Foreskin fibroblast (primary cell): ENCODE measurements at places on chromosomes 11 and 22.

DNA sequence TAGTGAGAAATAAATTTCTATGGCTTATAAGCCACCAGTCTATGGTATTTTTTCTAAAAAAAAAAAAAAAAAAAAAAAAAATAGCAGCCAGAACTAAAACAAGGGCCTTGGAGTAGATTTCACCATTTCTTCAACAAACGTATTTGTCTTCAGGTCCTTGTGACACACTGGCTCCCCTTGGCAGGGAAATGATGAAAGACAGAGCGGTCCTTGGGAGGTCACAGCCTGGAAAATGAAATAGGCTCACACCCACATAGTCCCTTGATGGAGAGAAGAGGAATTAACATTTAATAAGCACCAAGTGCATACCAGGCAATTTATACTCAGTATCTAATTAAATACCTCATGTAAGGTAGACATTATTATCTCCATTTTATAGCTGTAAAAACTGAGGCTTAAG lies 25.7 kb upstream of the ACER3 start:
- DNase-seq, result no peak

- DNase-seq, result no peak
Measured at GRCh38 chr11:1924646-1925372, 5.3 kb downstream of the TNNT3 start.

DNA sequence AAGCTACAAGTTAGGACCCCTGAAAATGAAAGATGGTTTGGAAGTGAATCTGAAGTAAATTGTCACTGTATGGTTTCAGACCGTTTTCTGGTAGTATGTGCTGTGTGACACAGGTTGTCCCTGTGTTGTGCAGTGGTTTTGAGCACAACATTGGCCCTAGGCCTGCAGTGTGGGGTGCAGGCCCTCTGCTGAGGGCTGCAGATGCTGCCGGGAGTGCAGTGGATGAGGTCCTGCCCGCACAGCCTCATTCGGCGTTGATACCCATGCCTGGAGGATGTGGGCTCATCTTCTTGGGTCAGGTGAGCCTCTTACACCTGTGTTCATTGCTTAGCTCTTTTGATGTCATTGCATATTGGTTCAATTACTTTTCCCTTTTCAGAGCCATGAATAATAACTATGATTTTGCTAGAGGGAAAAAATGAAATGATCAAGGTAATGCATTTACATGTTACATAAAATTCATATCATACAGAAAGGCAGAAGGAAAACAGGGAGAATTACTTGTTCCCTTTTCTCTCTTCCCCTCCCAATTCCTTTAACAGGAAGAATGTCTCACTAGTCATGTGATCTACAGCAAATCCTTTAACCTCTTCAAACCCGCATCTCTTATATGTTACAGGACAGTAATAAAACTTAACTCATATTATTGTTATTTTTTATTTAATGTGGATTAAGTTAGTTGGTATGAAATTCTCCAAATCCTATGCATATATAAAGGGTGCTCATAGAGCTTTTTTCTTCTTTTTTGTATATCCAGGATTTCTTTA lies 48.7 kb downstream of the PTPRJ start:
- peak; percentile 45 for DNase-seq

DNA sequence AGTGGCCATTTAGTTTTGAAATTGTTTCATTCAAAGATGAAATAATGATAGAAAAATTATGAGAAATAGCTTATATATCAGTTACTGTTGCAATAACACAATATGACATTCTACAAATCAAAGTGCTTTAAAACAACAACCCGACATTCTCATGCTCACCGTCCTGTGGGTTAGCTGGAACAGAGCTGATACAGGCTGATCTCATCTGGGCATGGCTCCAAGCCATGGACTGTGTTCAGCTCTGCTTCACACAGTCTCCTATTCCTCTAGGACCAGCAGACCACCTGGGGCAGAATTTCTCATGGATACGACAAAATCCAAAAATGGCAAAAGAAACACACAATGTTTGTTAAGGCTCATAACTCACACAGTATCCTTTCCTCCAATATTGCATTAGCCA lies 178.6 kb downstream of the CNTN5 start:
- no peak for DNase-seq

GRCh38 chr22:37746366-37747079 lies 49.7 kb downstream of the TRIOBP start:
- peak; percentile 49 for DNase-seq

GRCh38 chr11:32259641-32260081 lies 168.8 kb downstream of the RCN1 start:
- DNase-seq, result no peak

DNA sequence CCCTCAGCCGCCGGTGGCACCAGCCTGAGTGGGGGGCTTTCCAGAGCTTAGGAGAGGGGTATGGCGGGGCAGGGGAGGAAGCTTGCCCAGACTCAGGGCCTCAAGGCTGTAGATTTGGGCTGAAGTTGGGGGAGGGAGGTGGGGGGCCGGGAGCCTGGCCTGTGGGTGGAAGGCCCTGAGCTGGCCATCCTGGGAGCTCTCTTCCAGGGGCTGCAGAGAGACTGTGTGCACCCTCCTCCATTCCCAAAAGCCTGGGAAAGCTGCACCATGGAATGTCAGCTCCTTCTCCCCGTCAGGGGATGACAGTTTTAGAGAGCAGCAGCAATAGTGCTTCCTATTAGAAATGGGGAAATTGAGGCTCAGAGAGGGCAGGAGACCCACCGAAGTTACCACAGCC lies 1.0 kb downstream of the SYT12 start:
- DNase-seq, result no peak

DNA sequence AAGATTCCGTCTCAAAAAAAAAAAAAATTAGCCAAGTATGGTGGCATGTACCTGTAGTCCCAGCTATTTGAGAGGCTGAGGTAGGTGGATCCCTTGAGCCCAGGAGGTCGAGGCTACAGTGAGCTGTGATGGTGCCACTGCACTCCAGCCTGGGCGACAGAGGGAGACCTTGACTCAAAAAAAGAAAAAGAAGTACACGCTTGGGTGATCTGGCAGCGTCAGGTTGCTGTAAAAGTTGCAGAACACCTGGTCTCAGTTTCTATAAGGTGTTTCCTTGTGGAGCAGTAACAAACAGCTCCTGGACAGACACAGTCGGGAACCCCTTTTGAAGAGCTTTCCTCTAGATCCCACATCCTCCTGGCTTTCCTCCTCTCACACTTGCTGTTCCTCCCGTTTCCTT lies 45.8 kb downstream of the SCGB1A1 start:
- DNase-seq, result no peak

GRCh38 chr22:47435204-47435487 lies 672.7 kb downstream of the TBC1D22A start:
- no peak for DNase-seq

- DNase-seq, result no peak
Measured at GRCh38 chr11:82631722-82632630, 101.7 kb downstream of the FAM181B start.

- peak; percentile 73 for DNase-seq
Measured at GRCh38 chr11:85826116-85826855, 15.3 kb upstream of the SYTL2 start.

DNA sequence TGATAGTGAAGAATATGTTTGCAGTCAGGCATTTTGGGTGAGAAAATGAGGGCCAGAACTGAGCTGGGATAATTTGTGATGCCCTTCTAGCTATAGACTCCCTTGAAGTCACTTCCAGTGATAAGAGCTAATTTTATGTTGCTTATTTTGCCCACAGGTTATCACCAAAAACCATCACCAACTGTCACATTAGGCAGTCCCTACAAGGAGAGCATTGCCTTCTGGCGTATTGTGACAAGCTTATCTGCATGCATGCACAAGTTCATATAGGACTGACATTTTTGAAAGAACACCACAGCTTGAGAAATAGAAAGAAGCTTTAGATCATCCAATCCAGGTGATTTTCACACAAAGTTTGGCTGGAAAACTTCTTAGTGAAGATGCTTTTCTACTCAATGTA lies 735.3 kb upstream of the RAG2 start:
- DNase-seq, result no peak

DNA sequence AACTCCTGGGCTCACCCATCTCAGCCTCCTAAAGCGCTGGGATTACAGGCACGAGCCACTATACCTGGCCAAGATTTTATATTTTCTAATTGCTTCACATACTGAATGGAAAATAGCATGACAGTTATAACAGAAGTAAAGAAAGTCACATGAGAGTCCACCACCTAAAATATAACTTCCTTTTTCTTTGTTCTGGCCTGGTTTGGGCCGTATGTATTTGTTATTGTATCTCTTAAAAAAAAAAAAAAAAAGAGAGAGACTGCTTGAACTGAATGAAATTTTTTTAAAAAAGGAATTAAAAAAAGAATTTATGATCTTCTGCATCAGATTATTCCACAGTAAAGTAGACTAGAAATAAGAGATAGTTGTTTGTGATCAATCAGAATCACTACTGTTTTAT lies 86.0 kb upstream of the GRIK4 start:
- DNase-seq, result no peak
